ENCODE measurements at places on chromosomes 2 and 18. TPM values are rescaled to one million over a fixed set of nuclear protein-coding genes. Genes with fewer than 3 reads are reported as not detected.

- no peak overlapping the region for H3K4me3 ChIP-seq
- no peak overlapping the region for H3K27ac ChIP-seq
- peaks cover 6% of the 10 kb centered on the region for H3K36me3 ChIP-seq
- H3K27me3 ChIP-seq = no peaks in the 10 kb centered on the region
- no peak for DNase-seq
Observed at GRCh38 chr2:73759904-73760303, 20.0 kb downstream of the DUSP11 start.

- no peaks in the 10 kb centered on the region for H3K4me1 ChIP-seq
- DNase-seq = no peak
- no peak overlapping the region for H3K4me3 ChIP-seq
- no peak overlapping the region for H3K27ac ChIP-seq
- no peaks in the 10 kb centered on the region for H3K27me3 ChIP-seq
Observed at GRCh38 chr2:12201369-12201768, 454.9 kb downstream of the LPIN1 start.

The GPR45 gene
- total RNA-seq = not detected

- H3K27ac ChIP-seq = no peak overlapping the region
- DNase-seq = no peak
- H3K4me3 ChIP-seq = no peak overlapping the region
Observed at GRCh38 chr2:215702116-215702902, 266.4 kb upstream of the FN1 start.

The KATNAL2 gene
- total RNA-seq = 4.2 TPM

- no peak for DNase-seq
- no peaks in the 10 kb centered on the region for H3K27me3 ChIP-seq
- no peaks in the 10 kb centered on the region for H3K36me3 ChIP-seq
- no peak overlapping the region for H3K27ac ChIP-seq
- no peak overlapping the region for H3K4me3 ChIP-seq
Observed at GRCh38 chr2:48932667-48933066, 177.1 kb upstream of the LHCGR start.

The EEF1B2 gene
- total RNA-seq = 505 TPM

DNA sequence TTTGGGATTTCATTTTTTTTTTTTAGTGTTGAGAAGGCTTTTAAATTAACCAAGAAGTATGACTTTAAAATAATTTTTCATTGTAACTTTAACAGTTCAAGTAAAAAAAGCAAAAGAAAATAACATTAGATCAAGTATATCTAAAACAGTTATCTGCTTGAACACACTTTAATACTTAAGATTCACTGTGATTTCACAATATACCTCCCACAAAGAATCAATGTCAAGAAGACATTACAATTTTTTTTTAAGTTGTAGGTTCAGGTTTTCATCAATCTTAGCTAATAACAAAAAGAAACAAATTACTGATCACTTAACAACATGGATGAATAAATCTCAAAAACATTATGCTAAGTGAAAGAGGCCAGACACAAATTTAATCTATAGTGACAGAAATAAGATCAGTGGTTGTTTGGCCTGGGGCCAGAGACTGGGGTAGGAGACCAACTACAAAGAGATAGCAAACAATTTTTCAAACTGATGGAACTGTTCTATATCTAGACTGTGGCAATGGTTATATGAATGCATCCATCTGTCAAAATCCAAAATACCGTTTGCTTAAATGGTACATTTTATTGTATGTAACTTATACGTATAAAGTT lies 74.8 kb upstream of the FRZB start:
- H3K4me1 ChIP-seq = no peaks in the 10 kb centered on the region
- DNase-seq = no peak
- H3K36me3 ChIP-seq = no peaks in the 10 kb centered on the region
- H3K27me3 ChIP-seq = no peaks in the 10 kb centered on the region
- no peak overlapping the region for H3K27ac ChIP-seq
- H3K4me3 ChIP-seq = no peak overlapping the region

All from left lung (tissue), 14 donors.